ENCODE measurements at places on chromosomes 5 and 9. TPM values are rescaled to one million over a fixed set of nuclear protein-coding genes. Genes with fewer than 3 reads are reported as not detected.

WDR38 gene
- polyA plus RNA-seq: 0.11 TPM

MAMDC2 gene
- polyA plus RNA-seq: 9.1 TPM

SLC1A3 gene
- 4.7 TPM for polyA plus RNA-seq

GFI1B gene
- 0.39 TPM for polyA plus RNA-seq

FGF18 gene
- 6.8 TPM for polyA plus RNA-seq

CER1 gene
- polyA plus RNA-seq: 0.98 TPM

ADAMTS2 gene
- polyA plus RNA-seq: 15.5 TPM

CSF2 gene
- not detected for polyA plus RNA-seq

GABRB2 gene
- 2.6 TPM for polyA plus RNA-seq

MARCOL gene
- polyA plus RNA-seq: not detected

SLC4A9 gene
- polyA plus RNA-seq: 0.63 TPM

SPATA31D4 gene
- not detected for polyA plus RNA-seq

FAM151B gene
- 3.2 TPM for polyA plus RNA-seq

HAVCR1 gene
- polyA plus RNA-seq: 1.6 TPM

CNTNAP3 gene
- 5.1 TPM for polyA plus RNA-seq

PCDHA2 gene
- 0.61 TPM for polyA plus RNA-seq

IL11RA gene
- 70.0 TPM for polyA plus RNA-seq

ZER1 gene
- 30.5 TPM for polyA plus RNA-seq

PHYHD1 gene
- 51.0 TPM for polyA plus RNA-seq

DIRAS2 gene
- 7.0 TPM for polyA plus RNA-seq

IFNA13 gene
- polyA plus RNA-seq: not detected

SPEF2 gene
- polyA plus RNA-seq: 62.4 TPM

PCDHA4 gene
- polyA plus RNA-seq: 1.5 TPM

SPACA9 gene
- 8.4 TPM for polyA plus RNA-seq

FCN2 gene
- polyA plus RNA-seq: 0.27 TPM

RASGRF2 gene
- 2.2 TPM for polyA plus RNA-seq

FNBP1 gene
- polyA plus RNA-seq: 52.6 TPM

OR2K2 gene
- not detected for polyA plus RNA-seq

CDC20B gene
- 0.82 TPM for polyA plus RNA-seq

PDE4D gene
- polyA plus RNA-seq: 27.6 TPM

LHX2 gene
- polyA plus RNA-seq: 0.10 TPM

SV2C gene
- polyA plus RNA-seq: 0.18 TPM

SPATA31E1 gene
- polyA plus RNA-seq: not detected

KIF27 gene
- polyA plus RNA-seq: 11.0 TPM

SGCD gene
- 9.5 TPM for polyA plus RNA-seq

PPIP5K2 gene
- polyA plus RNA-seq: 82.9 TPM

GRM6 gene
- polyA plus RNA-seq: 1.1 TPM

DBH gene
- polyA plus RNA-seq: 2.3 TPM

GPR21 gene
- polyA plus RNA-seq: 0.26 TPM

KCNIP1 gene
- polyA plus RNA-seq: 9.7 TPM

PALM2AKAP2 gene
- 10.8 TPM for polyA plus RNA-seq

CDKN2A gene
- not detected for polyA plus RNA-seq

DEPDC1B gene
- 27.4 TPM for polyA plus RNA-seq

PCDHGB3 gene
- polyA plus RNA-seq: 2.3 TPM

GNAQ gene
- polyA plus RNA-seq: 60.6 TPM

IFNA2 gene
- polyA plus RNA-seq: not detected

PCDH12 gene
- 13.9 TPM for polyA plus RNA-seq

SUB1 gene
- 316 TPM for polyA plus RNA-seq

SPATA9 gene
- polyA plus RNA-seq: 1.7 TPM

ZDHHC12 gene
- polyA plus RNA-seq: 18.0 TPM

EPB41L4A gene
- 31.7 TPM for polyA plus RNA-seq

CCL27 gene
- polyA plus RNA-seq: 1.1 TPM

ZNF367 gene
- 14.1 TPM for polyA plus RNA-seq

NEUROG1 gene
- not detected for polyA plus RNA-seq

ARL14EPL gene
- not detected for polyA plus RNA-seq

INSL6 gene
- polyA plus RNA-seq: 0.29 TPM

GFPT2 gene
- 15.3 TPM for polyA plus RNA-seq

SPATA31C1 gene
- polyA plus RNA-seq: 0.16 TPM

SLC36A3 gene
- not detected for polyA plus RNA-seq

PHF24 gene
- 0.24 TPM for polyA plus RNA-seq

All from left renal pelvis (tissue), 4 donors.